ENCODE measurements at places on chromosomes 7 and 10. TPM values are rescaled to one million over a fixed set of nuclear protein-coding genes. Genes with fewer than 3 reads are reported as not detected.
A peak's percentile ranks its signal among the peaks of the same experiment; 100 is the strongest.

Gene FXYD4
- not detected for total RNA-seq

Gene GNAT3
- not detected for total RNA-seq

Gene OIT3
- not detected for total RNA-seq

GRCh38 chr10:130962240-130963051 lies 349.1 kb downstream of the TCERG1L start:
- no peak for DNase-seq

DNA sequence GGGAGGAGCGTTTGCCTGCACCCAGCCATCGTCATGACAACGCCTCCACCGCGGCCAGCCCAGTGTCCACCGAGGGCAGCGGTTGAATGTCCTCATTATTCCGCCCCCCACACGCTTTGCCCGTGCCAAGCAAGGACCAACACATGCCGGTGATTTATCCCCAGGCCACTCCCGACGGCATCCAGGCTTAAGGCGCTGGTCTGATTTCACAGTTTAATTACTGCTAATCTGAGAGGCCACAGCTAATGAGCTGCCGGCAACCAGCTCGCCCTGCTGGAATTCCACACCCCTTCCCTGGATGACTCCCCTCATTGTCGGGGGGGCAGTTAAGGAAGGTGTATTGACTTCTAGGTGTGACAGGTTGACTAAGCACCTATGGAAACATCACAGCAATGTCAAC lies 432.3 kb downstream of the DNAJB6 start:
- no peak for DNase-seq

DNA sequence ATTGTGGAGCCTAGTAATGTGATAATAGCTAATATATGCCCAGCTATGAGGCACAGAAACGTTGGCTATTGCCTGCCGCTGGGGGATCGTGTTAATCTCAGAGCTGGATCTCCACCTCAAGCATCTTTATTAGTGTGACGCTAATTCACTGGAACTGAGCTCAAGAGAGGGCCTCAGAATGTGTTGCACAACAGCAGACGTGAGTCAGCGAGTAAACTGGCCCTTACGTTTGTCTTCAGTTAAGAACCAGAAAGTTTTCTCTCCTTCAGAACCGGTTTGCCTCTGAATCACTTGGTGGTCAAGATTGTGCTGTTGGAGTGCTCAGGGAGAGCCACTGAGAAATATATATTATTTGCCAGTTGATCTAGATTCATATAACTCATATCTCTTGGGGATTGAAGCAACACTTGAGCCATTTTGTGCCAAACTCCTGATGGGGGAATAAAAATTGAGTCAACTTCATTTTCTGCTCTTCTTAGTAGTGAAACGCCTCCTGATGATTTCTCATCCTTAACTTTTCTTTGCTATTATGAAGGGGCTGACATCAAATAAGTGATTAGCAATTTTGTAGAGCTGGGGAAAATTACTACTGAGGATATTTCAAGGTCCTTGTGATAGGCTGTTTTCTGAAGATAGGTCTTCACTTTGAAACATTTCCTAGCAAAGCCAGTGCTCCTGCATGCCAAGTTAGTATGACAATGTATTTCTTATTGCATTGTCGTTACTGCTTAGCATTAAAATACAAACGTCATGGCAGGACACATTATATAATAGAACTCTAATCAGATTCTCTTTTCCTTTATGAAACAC lies 22.3 kb downstream of the BZW2 start:
- peak; percentile 85 for DNase-seq

DNA sequence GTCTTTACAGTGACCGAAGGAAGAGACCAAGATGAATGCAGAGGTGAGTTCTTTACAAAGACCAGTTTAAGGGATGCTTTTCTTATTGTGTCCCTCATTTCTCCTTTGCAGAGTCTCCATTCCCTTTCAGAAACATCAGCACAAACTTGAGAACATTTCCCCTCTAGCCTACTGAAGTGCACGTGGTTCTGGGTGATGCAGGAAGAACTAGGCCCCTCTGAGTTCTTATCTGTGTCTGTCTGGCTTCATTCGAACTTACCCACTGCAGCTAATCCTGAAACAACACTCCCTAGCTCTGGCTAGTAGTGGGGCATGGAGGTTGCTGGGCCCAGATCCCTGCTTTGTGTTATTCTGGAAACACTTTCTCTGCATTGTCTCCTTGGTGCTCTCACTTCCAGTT lies 12.6 kb downstream of the BLVRA start:
- DNase-seq: no peak
